ENCODE measurements at places on chromosomes 3 and 15.

- DNase-seq: peak; percentile 60
These were observed 534 bp downstream of the FRMD5 start for GRCh38 chr15:44194323-44195150.

DNA sequence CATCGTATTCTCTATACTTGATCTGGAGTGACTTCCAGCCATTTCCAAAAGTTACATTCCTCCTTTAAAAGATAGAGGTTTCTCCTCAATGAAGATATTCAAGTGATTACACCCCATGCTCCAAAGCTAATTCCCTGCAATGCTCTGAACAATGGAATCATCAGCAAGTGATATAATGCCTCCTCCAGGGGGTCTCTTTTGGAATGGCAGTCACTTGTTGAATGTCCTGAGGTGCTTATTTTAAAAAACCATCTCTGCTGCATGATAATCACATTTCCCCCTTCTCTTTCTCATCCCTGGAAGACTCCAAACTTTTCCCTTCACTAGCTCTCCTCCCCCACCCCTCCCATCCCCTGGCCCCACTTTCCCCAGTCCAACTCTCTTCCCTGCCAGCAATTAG lies 2.6 kb downstream of the LHFPL4 start:
- DNase-seq: no peak

DNA sequence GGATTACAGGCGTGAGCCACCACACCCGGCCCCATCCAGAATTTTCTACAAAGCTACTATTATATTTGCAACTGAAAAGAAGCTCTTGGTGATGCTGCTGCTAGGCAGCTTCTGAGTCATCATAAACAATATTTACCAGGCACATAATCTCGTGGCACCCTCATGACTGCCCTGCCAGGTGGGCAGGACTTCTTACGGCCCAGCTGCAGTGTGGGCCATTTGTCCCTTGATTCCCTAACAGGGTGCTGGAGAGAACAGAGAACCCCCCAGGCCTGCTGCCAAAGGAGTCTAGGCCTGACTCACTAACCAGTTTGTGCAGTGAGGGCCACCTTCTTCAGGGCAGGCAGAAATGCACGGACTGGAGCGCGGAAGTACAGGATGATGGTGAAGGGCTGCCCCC lies 4.9 kb downstream of the EPB42 start:
- DNase-seq: no peak

- DNase-seq: no peak
These were observed 186.9 kb downstream of the MAGI1 start for GRCh38 chr3:65851827-65852226.

DNA sequence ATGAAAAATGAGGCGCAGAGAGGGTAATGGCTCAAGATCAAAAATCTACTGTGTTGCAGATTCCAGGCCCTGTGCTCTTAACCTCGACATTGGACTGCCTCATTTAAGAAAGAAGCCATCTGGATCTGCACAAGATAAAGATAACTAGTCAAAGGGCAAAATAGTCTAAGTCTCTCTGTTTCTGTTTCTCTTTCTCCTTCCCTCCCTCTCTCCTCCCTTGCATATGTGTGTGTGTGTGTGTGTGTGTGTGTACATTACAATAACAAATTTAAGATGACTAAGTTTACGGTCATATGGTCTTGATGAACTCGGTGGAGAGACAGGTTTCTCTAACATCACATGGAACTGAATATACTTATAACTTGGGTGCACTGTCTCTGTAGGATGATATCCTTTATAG lies 69.2 kb downstream of the MEIS2 start:
- DNase-seq: no peak

- no peak for DNase-seq
These were observed 98.3 kb downstream of the ANO10 start for GRCh38 chr3:43523454-43524053.

- DNase-seq: no peak
These were observed 129.0 kb upstream of the SLC7A14 start for GRCh38 chr3:170714562-170715535.
